ENCODE measurements at places on chromosomes 3 and 15.

- DNase-seq, result no peak
Observed at GRCh38 chr3:59880717-59881116, 830.9 kb upstream of the CFAP20DC start.

DNA sequence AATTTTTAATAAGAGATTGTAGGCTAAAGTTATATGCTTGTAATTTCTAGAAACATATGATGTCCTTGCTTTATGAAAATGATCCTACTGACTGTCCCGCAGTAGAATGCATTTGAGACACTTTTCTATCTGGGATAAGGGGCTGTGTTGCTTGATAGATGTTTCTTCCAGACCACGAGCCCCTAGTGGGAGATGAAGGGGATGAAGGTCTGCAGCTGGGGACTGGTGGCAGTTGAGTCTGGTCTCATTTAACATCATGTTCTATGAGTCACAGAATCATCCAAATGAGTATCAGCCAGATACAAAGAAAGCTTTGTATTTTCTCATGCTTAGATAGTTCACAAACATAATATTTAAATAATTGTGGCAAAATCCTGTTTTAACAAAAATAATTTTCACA is 84.3 kb upstream of the PRTG start:
- DNase-seq, result no peak

DNA sequence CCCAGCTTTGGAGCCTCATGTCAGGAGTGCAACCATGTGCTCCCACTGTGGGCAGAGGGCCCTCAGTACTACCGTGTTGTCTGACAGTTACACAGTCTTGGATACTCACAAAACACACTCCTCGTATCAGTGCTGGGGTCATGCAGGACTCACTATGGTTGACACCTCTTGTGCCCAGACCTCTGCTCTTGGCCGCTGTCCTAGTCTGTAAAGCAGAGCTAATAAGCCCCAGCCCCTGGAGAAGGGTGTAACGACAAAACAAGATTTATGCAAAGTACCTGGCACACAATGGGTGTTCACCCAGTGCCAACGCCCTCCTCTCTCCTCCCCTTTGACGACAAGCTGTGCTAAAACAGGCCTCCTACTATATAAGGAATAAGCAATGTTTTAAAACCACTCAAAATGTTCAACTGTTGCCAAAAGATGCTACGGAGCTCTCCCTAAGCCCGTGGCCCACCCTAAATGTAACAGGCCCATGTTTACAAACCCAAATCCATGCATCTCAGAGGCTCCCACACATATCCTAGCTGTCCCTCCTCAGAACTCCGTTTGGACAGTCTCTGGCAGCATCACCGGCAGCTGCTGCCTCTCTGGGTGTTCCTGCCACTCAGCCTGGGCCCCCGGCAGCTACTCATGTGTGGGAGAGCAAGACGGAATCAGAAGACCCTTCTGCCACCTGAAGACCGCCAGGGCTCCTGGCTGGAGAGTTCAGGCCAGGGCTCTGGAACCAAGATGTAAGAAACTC is 65.8 kb downstream of the MRPL46 start:
- no peak for DNase-seq

DNA sequence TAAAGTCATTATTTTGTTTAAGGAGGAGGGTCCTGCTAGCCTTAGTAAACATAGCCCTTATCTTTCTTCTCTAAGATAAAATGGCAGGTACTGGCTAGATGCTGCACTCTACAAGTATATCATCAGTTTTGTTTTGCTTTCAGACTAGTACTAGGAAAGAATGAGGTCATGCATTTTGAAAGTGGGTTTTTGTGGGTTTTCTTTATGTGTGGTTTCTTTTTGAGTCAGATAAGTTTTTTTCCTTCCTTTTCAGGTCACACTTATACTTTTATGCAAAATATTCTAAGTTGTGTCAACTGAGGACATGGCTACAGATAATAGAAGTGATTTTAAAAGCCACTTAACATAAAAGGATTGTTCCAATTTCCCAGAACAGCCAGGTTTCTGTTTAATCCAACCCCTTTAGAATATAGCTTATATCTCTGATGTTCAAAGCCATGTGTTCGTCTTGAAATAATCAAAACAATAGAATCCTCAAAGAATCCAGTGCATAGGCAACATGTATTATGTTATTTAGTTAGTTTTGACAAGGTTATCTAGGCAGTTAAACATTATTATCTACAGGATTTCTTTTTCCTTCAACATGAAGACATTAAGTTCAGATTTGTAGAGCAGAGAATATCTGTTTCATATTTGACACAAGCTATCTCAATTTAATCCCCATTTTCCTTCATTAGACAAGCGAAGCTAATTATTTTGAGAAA is 406.2 kb downstream of the RBMS3 start:
- no peak for DNase-seq

GRCh38 chr15:51647128-51647562 is 24.6 kb upstream of the DMXL2 start:
- DNase-seq, result peak; percentile 45

- no peak for DNase-seq
Observed at GRCh38 chr3:116102037-116102436, 343.2 kb downstream of the LSAMP start.

DNA sequence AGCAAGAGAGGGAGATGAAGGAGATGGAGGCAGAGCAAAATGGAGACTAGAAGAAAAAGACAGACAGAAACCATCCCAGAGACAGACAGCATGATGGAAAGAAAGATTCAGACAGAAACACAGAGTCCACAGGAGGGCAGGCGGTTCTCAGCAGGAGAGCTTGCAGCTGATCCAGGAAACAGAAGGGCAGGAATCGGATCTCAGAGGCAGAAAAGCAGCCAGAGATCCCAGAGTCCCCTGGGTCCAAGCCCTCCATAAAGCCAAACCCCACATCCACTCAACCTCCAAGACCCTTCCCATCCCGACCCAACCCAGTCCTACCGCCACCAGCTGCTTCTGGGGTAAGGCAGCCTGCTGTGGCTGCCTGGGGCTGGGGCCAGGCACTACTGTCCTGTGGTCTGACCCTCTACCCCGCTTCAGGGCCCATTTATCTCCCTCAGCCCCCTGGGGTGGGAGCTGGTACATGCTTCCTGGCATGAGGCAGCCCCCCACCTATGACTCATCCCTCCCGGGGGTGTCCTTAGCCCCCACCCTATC is at the start of gene UCN2:
Gene UCN2, minus strand, starts transcription at position 400 of the 537 bp plus-strand sequence. CDS start 657 bp downstream, outside the sequence.
- DNase-seq, result no peak

DNA sequence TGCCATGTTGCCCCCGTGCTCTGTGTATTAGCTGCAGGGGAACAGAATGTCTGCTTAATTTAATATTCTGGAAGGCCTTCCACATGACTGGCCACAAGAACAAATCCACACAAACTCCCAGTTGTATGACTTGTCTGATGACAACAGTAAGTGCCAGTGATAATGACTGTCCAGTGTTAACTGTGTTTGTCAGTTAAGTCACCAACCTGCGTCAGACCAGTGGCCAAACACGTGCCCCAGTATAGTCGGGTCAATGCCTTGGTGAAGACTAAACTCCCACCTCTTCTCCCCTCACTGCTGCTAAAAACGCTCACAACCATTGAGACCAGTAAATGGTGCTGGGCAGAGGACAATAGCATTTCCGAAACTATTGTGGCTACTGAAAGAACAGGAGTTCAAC is 9.8 kb upstream of the ATP13A5 start:
- no peak for DNase-seq

DNA sequence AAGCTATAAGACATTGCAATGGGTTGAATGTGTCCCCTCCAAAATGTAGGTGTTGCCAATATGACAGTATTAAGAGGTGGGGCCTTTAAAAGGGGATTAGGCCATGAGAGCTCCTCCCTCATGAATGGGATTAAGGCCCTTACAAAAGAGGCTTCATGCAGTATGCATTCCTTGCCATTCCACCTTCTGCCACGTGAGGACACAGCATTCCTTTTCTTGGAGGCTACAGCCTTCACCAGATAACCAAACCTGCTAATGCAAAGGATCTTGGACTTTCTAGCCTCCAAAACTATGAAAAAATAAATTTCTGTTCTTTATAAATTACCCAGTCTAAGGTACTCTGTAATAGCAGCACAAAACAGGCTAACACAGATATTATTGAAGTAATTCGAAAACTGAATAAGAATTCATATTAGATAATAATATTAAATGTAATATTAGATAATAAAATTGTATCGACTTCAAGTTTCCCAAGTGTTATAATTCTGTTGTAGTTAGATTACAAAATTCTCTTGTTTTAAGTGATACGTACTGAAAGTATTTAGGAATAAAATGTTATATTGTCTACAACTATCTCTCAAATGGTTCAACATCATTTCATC is 29.4 kb upstream of the ATP8B4 start:
- DNase-seq, result no peak

GRCh38 chr3:186909078-186909853 is 21.1 kb upstream of the ST6GAL1 start:
- no peak for DNase-seq

DNA sequence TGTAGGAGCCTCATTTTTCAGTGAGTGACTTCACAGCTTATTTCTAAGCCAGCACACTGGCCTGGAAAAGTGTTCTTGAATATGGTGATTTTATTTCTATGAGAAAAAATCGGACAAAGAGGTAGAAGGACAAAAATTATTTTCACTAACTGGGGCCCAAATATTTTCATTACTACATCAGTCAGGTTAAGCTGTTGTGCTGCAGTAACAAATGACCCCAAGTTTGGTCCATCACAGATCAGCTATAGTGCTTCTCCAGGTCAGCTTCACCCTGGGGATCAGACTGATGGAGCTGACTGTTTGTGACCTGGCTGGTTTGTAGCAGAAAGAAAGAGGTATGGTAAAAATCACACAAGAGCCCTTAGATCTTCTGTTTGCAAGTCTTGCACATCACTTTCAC is 97.9 kb upstream of the STT3B start:
- no peak for DNase-seq

DNA sequence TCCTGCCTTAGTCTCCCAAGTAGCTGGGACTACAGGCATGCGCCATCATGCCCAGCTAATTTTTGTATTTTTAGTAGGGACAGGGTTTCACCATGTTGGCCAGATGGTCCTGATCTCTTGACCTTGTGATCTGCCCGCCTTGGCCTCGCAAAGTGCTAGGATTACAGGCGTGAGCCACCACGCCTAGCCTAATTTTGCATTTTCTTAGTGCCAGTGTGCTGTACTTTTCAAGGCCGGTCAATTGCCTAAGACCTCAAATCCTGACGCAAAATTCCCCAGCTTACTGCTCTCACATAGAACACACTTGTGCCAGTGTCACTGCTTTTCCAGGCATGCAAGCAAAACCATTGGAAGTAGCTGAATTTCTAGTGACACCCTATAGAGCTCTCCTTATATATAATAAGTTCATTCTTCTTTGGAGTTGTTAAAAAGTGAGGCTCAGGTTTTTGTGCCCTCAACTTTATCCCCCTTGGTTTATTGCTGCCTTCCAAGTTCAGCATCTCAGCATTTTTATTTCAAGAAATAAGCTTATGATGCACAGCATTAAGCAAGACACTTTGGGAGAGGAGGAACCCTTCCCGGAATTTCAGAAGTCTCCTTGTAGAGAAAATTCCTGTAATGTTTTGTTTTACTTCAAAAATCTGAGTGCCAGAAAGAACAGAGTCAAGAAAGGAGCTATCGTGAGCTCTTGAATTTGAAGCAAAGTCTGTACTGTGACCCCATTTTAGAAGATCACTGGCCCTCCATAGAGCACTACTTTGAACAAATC is 93.2 kb downstream of the FILIP1L start:
- no peak for DNase-seq

- DNase-seq, result no peak
Observed at GRCh38 chr15:91116113-91117067, 16.3 kb downstream of the SV2B start.

GRCh38 chr3:102235679-102236078 is 199.1 kb upstream of the ZPLD1 start:
- no peak for DNase-seq

DNA sequence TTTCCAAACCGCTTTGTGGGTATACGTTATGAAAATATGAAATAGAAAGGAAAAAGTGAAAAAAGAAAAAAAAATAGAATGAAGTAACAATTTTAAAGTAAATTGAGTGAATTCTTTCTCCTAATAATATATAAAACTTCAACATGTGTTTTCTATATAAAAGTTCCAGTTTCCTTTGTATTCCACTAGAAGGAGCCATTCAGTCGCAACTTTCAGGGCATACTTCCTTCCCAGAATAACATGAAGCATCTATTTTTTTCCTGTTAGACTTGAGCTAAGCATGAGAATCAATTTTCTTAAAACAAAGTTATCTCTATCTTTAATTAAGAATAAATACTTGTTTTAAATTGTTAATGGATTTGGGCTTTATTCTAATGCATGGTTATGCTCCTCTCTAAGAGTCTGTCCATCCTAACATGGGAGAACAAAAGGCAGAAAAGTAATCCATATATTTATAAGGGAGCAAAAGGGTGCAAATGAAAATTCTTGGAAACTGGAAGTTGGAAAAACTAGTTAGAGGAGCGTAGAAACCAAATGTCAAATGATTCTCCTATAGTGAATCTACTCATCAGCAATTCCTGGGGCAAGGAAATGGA is 16.0 kb upstream of the VGLL3 start:
- no peak for DNase-seq
